Effector memory CD4-positive, alpha-beta T cell (primary cell): ENCODE measurements at places on chromosomes 6 and 20.
A peak's percentile ranks its signal among the peaks of the same experiment; 100 is the strongest.

DNA sequence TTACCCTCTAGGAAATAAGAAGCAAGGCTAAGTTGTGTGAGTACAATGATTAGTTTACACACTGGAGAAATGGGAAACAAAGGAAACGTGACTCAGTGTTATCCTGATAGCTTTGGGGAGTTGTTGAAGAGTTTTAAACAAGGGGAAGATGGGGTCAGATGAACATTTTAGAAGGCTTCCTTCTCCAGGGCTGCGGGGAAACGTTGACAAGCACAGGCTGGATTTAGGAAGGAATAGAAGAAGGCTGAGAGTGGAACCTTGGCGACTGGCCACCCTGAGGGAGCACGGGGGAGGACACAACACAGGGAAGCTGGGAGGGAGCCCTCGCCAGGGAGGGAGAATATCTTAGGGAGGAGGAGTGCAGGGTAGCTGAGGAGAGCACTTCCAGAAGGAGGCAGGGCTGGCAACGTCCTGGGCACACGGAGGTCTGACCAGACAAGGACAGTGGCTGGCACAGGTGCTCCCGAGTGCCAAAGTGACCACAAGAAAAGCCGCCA is 134.7 kb downstream of the AIG1 start:
- no peak for DNase-seq

- DNase-seq, result peak; percentile 8
Observed at GRCh38 chr20:35768731-35769664, 2.8 kb upstream of the PHF20 start.

GRCh38 chr6:147449405-147450161 is 58.9 kb upstream of the SAMD5 start:
- no peak for DNase-seq

DNA sequence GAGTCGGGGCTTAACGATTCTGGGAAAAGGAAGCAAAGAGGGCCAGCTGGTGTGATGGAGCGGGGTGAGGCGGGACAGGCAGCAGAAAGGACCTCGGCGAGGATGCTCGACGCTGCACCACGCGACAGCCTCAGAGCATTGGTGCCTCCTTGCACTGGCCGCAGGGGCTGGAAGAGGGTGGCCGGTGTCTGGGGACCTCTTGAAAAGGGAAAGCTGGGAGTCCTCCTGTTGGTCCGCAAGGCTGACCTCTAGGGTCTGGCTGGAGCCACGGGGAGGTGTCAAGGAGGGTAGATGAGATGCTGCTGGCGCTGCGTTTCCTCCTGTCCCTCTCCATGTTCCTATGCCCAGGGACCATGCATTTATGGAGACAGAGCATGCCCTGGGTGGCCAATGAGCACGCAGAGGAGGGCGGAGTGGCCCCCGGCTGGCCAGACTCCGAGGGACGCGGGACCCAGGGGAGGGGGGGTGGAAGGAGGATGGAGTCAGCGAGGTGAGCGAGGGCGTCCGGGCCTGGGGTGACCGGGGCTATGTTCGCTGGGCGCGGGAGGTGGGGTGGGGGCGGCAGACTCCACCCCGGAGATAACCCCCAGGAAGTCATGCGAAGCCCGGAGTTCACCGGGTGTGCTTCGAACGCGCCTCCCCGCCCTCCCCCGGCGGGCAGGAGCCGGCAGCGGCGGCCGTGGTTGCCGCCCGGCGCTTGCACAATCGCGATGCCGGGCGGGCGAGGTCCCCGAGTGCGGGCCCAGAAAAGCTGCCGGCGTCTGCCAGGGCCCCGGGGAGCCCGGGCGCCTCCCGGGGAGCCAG is at the start of gene CYP24A1:
Gene CYP24A1 (minus strand): TSS at position 334 of the 804 bp plus-strand sequence. CDS start 407 bp downstream, outside the sequence.
- DNase-seq, result no peak

GRCh38 chr20:38152621-38153221 is 12.3 kb downstream of the TGM2 start:
- no peak for DNase-seq

GRCh38 chr6:11304946-11305345 is 72.5 kb upstream of the NEDD9 start:
- DNase-seq, result no peak

- DNase-seq, result no peak
Observed at GRCh38 chr6:143802833-143803565, 40.1 kb upstream of the LTV1 start.

DNA sequence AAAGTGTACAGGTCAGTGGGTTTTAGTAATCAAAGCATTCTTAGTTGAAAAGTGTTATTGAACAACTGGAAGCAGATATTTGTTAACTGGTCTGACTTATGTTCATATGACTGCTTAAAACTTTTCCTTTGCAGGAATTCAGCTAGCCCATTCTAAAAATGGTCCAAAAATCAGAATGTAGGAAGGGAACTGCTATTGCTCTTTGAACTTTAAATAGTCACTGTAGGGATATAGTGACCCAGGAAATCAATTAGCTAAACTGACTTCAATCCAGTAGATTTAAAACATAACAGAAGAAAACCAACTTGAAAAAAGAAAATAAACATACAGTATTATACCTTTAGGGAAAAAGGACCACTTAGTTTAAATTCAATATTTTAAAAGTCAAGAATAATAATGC is 25.5 kb downstream of the AKAP12 start:
- no peak for DNase-seq

DNA sequence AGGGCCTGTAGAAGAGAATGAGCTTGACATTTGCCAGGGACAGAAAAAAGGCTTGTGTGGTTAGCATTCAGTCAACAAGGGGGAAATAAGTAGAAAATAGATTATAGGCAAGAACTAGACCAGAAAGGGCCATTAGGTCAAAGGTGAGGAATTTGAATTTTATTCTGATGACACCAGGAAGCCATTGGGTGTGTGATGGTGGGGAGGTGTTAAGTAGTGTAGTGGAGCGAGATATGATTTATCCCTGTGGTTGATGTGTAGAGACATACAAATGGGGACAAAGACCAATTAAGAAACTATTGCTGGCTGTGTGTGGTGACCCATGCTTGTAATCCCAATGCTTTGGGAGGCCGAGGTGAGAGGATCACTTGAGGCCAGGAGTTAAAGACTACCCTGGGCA is 11.0 kb downstream of the DSTN start:
- DNase-seq, result no peak
